ENCODE measurements at places on chromosomes 5 and 9. TPM values are rescaled to one million over a fixed set of nuclear protein-coding genes. Genes with fewer than 3 reads are reported as not detected.

DNA sequence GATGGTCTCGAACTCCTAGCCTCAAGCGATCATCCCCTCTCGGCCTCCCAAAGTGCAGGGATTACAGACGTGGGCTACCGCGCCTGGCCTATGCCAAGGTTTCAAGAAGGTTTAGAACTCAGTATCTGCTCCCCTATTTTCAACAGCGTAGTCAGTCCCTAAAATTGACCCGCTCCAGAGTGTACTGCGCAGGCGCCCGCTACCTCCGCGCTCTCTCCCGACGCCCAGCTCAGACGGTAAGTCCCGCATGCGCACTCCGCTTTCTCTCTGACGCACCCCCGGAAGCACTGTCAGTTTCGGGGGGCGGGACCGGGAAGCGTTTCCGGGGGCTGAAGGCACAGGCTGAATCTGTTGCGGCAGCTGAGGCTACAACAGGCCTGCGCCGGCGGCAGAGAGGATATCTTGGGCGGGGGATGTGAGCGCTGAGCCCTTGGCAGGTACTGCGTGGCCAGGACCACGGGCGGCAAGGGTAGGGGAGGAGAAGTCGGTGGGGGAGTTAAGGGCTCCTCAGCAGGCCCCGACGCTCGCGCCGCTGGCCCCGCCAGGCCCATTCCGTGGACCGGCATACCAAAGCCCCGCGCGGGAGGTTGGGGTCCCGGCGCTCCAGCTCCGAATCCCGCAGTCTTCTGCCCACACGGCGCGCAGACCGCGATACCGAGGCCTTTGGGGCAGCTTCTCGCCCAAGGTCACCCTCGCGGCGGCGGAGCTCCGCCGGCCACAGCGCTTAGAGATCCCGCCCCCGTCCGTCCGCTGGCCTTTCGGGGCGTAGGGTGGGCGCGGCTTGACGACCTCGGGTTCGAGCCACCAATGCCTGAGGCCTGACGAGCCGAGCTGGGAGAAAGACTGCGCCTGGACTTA lies at the start of gene ZBTB43:
TSS of gene ZBTB43 (plus strand) at position 345 of the 858 bp plus-strand sequence. CDS start 27,470 bp downstream, outside the sequence.
- DNase-seq: peak; percentile 94

DNA sequence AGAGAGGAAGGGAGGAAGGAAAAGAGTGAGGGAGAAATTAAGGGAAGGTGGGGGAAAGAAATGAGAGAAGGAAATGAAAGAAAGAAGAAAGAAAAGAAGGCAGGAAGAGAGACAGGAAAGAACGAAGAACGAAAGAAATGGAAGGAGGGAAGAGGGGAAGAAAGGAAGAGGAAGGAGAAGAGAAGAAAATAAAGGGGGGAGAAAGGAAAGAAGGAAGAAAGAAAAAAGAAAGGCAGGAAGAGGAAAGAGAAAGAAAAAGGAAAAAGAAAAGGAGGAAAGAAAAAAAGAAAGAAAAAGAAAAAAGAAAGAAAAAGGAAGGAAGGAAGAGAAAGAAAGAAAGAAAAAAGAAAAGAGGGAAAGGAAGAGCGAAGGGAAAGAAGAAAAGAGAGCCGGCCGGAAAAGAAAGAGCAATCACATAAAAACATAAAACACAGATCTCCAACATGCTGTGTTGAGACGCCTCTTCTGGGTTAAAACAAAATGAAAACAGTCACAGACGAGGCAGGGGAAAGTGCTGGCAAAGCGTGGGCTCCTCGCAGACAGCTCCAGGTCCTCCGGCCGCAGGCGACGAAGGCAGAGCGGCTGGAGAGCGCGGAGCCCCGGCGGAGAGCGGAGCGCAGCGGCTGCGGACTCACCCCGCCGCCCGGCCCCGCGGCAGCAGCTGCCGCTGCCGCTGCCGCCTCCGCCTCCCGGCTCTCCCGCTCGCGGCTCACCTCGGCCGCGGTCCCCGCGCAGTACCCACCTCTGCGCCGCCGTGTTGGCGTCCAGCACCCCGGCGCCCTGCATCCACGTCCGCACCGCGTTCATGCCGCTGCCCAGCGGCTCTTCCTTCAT lies 896 bp downstream of the EBF1 start:
- DNase-seq: peak; percentile 49

- no peak for DNase-seq
These were observed 35.3 kb upstream of the FYB1 start for GRCh38 chr5:39254671-39255070.

Gene MRPS27
- total RNA-seq: 130 TPM

Gene SLC4A9
- total RNA-seq: not detected

DNA sequence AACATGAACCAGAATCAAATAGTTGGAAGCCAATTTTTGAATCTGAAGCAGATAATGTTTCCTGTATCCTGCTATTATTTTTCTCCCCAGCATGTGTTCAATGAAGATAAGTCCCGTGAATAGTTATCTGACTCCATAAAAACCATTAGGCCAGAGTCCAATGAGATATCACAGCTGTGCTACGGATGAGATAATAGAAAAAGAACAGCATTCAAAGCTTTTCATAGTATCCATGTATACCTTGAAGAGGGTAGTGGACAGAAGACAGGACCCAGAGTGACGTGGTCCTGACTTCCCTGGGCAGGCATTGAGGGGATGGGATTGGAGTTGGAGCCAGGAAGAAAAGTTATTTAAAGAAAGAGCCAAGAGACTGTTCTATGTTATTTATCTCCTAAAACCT lies 50.7 kb upstream of the C6 start:
- DNase-seq: no peak

GRCh38 chr9:78407636-78408312 lies 110.8 kb downstream of the PSAT1 start:
- DNase-seq: no peak

Gene IFNB1
- total RNA-seq: not detected

Gene IFNK
- total RNA-seq: not detected

DNA sequence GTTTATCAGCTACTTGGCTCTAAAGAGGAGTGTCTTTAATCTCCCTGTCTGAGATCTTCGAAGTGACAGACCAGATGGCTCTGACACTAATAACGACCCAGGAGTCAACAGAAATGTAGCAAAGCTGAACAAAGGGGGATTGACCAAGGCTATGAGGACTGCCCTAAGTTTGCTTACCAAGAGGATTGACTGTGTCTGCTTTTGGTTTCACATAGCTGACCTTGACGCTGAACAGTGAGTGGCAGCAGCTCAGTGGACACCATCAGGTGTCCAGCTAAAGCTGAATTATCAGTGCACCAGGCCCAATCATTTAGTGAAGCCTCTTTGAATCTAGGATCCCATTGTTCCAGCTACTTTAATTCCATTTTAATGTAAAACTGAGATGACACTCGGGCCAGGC lies 262.6 kb downstream of the COX7C start:
- DNase-seq: no peak

Gene CRB2
- total RNA-seq: not detected

- DNase-seq: peak; percentile 22
These were observed 1.8 kb upstream of the WDR31 start for GRCh38 chr9:113341712-113342410.

Gene ZDHHC11
- 5.3 TPM for total RNA-seq

- DNase-seq: no peak
These were observed 528.0 kb downstream of the BNC2 start for GRCh38 chr9:16342246-16343020.

GRCh38 chr9:33843312-33843961 lies 26.5 kb downstream of the UBE2R2 start:
- DNase-seq: no peak

All from HT1080 (cell line).